Right ventricle myocardium superior (tissue), 1 donor: ENCODE measurements at places on chromosomes 2 and 18. TPM values are rescaled to one million over a fixed set of nuclear protein-coding genes. Genes with fewer than 3 reads are reported as not detected.
A peak's percentile ranks its signal among the peaks of the same experiment; 100 is the strongest.

DNA sequence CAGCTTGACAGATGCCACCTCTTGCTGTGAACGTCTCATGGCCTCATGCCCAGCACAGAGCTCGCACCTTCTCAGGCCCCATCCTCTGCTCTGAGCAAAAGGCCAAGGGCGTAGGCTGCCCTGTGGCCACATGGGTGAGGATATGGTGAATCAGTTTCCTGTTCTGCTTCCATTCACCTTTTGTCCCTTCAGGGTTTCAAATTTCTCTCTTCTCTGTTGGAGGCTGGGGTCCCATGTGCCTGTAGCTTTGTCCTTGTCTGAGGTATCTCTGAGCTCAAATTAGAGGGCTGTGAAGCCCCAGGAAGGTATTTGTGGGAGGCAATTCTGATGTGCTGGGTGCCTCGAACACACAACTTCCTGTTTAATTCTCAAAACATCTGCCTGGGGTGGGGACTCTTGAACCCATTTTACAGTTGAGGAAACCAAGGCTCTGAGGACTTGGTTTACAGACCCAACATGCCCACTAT is 29.0 kb downstream of the ZAP70 start:
- peak; percentile 66 for DNase-seq

GRCh38 chr2:15096873-15097272 is 464.3 kb downstream of the NBAS start:
- no peak for DNase-seq

- no peak for DNase-seq
Observed at GRCh38 chr2:236051806-236052205, 116.4 kb downstream of the GBX2 start.

GRCh38 chr2:19346983-19347618 is 11.3 kb downstream of the OSR1 start:
- DNase-seq = no peak

DNA sequence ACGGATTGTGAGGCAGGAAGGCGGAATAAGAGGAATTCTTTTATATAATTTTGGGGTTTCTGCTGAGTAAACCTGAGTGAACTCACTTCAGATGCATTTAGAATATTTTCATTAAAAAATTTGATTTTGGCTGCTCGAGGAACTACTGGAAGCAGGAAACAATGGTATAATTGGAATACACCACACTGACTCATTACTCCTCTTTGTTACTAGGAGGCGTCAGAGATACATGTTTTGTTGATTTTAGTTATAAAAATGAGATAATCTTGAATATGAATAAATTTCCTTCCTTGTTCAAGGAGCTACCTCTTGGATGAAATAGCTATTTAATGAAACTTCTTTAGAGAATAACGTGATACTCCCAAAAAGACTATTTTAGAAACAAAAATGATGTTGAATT is 97.4 kb downstream of the ANKRD36 start:
- DNase-seq = no peak

GRCh38 chr2:140551287-140551686 is 1579.5 kb downstream of the LRP1B start:
- no peak for DNase-seq

DNA sequence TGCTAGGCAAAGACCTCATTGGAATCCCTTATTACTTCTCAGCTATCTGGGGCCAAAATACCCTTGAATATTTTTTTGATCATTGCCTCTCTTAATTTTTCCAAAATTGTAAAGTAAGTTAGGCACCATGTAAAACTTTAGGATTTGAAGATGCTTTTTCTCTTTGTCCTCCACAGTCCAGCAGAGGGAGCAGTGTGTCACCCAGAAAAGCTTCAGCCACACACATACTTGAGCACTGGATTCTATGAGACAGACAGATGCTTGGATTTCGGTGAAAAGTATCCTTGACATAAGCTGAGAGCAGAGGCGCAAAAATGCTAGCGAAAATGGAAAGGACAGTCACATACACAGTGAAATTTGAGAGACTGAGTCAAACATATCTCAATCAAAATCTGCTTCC is 74.7 kb upstream of the KCNJ3 start:
- no peak for DNase-seq

GRCh38 chr2:191922736-191923651 is 76.1 kb upstream of the CAVIN2 start:
- DNase-seq = no peak

DNA sequence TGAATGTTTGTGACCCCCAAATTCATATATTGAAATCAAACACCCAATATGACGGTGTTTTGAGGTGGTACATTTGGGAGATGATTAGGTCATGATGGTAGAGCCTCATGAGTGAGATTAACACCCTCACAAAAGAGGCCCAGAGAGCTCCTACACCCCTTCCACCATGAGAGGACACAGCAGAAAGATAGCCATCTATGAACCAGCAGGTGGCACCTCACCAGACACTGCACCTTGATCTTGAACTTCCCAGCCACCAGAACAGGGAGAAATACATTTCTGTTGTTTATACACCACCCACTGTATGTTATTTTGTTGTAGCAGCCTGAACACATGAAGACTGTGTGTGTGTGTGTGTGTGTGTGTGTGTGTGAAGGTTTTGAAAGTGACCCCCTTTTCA is 58.1 kb downstream of the ST3GAL5 start:
- no peak for DNase-seq

GRCh38 chr18:45335282-45336043 is 279.8 kb upstream of the SLC14A2 start:
- no peak for DNase-seq

GRCh38 chr2:237563816-237564215 is 2.6 kb upstream of the PRLH start:
- no peak for DNase-seq

DNA sequence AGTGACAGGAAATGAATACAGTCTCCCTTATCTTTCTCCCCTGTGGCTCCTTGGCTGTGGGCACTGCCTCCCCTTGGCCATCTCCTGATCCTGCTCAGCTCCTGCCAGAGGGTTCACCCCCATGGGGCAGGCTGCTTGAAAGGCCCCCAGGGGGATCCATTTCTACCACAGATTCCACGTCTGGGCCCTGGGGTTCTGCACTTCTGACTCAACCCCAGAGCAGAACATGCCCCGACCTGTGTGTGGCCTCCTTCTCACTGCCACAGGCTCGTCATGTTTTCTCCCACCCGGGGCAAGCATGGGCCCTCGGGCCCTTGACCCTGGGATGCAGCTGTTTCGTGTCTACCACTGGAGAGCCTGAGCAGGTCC is 122.2 kb downstream of the ACKR3 start:
- no peak for DNase-seq

TUBA4B gene
- total RNA-seq = not detected

LOXHD1 gene
- 0.62 TPM for total RNA-seq
